HuH-7.5 (cell line): ENCODE measurements at places on chromosomes 16 and 17.

GRCh38 chr16:88459366-88460073 lies 6.4 kb downstream of the ZFPM1 start:
- DNase-seq, result peak; percentile 83

GRCh38 chr16:73052576-73052975 lies 4.6 kb upstream of the ZFHX3 start:
- no peak for DNase-seq

DNA sequence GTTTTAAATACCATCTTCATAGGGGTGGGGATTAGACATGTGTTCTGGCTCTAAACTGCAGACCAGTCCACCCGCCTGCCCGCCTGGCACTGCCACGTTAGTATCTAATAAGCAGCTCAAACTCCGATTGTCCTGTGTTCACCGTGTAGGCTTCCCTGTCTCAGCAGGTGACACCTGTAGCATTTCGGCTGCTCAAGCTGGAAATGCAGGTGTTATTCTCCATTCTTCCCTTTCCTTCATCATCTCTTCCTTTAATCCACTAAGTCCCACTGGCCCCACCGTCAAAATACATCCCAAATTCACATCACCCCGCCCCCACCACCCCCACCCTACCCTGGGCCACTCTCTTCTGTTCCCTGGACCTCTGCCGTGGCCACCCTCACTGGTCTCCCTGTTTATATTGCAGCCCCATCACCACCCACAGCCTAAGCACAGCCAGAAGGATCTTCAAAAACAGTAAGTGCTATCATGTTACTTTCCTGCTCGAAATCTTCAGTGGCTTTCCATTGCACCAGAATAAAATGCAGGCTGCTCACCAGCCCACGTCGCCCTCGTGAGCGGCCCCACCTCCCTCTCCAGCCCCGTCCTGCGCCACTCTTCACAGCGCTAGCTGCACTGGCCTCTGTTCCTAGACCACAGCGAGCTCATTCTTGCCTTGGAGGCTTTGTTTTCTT lies 65.1 kb downstream of the RTN4RL1 start:
- DNase-seq, result no peak

GRCh38 chr17:41103896-41104295 lies 1.3 kb upstream of the KRTAP4-9 start:
- no peak for DNase-seq

GRCh38 chr17:76159157-76159556 lies 18.1 kb upstream of the FOXJ1 start:
- DNase-seq, result no peak

DNA sequence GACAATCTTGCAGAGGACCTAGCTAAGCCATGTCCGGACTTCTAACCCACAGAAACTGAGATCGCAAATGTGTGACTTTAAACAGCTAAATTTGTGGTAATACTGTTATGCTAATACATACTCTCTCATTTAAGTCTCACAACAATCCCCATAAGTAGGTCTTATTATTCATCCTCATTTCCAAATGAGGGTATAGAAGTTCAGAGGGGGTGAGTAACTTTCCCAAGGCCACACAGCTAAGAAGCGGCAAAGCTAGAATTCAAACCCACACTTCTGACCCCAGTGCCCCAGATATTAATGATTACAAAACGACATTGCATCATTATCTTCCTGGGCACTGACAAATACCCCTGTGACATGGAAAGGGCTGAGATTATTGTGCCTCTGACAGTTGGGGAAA lies 81.4 kb downstream of the CNGB1 start:
- DNase-seq, result no peak

DNA sequence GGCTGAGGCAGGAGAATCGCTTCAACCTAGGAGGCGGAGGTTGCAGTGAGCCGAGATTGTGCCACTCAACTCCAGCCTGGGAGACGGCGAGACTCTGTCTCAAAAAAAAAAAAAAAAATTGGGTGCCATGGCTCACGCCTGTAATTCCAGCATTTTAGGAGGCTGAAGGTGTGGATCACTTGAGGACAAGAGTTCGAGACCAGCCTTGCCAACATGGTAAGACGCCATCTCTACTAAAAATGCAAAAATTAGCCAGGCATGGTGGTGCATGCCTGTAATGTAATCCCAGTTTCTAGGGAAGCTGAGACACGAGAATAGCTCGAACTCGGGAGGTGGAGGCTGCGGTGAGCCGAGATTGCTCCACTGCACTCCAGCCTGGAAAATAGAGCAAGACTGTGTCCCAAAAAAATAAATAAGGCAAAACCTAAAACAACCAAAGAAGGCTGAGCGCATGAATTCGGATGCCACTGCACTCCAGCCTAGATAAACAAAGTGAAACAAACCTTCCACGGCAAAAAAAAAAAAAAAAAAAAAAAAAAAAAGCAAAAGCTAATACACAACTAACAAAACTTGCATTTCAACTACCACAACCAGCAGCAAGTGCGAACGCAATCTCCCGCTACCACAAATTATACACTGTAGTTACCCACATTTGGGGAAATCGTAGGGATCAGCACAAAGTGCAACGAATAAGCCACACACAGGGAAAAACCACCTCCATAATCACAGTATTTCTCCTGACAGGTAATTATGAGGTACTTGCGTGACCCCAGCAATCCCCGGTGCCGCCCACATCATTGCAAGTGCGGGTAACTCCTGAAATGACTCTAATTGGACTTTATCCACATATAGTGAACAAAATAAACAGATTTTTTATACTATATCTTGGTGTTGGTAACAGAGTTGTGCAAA lies 25.6 kb downstream of the TEX14 start:
- DNase-seq, result no peak

- DNase-seq, result no peak
Observed at GRCh38 chr16:76389126-76389525, 111.9 kb downstream of the CNTNAP4 start.

DNA sequence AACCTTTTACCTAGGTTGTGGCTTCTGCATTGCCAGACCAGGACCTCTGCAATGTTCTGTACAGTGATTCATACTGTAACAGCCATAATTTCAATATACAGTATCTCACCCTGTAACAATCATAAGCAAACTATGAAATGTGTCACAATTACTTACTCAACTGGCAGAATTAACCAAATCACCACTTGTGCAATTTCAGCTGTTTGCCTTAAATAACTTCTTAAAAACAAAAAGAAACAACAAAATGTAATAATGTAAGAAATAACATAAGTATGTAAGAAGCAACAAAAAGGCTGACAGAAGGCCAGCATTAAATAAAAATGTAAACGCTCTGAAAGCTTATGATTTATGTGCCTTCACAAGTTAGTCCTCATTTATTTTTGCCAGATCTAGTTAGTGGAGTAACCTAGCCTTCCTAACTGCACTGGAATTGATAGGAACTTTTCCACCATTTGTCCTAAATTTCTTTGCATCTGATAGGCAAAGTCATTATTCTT lies 96.9 kb downstream of the SKAP1 start:
- DNase-seq, result no peak

DNA sequence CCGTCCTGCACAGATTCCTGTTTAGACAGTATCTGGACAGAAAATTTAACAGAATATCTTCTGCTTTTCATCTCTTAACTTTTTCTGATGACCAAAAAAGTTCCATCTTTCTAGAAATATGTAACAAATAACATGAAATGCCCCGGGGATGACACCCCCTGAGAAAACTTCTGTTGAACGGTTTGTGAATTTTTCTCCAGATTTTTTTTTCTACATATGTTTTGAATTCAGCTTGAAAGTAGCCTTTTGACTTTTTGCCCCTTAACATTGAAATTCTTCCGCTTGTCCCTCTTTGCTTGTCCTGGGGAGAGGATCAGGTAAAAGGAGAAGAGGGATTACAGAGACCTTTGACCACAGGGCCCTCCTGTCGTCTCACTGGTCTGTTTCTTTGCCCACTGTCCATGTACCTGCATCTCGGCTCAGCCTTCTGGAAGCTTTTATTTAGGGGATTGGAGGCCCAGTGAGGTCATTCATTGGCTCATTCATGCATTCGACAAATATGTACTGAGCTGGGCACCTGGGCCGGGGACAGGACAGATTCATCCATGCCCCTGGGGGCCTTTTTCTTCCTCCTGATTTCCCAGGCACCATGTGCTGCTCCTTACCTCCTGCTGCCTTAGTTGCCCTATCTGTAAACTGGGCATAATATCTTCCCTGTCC lies 19.6 kb upstream of the CPNE2 start:
- DNase-seq, result no peak

DNA sequence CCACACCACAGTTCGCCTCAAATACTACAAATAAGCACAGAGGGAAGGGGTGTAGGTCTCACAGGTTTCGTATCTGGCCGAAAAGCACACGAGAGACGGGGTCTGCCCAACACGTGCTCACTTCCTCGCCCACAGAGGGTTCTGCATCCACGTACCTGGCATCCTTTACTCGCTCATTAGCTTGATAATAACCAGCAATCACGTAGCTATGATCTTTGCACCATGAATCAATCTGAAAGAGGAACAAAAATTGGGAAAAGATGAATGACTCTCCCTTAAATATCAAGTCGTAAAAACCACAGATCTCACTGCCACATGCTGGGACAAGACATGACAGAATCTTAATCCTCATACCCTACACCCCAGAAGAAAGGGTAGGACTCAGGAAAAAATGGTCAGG lies 10.5 kb downstream of the EMC8 start:
- DNase-seq, result no peak

GRCh38 chr16:49556606-49557446 lies 183.2 kb downstream of the C16orf78 start:
- DNase-seq, result no peak

DNA sequence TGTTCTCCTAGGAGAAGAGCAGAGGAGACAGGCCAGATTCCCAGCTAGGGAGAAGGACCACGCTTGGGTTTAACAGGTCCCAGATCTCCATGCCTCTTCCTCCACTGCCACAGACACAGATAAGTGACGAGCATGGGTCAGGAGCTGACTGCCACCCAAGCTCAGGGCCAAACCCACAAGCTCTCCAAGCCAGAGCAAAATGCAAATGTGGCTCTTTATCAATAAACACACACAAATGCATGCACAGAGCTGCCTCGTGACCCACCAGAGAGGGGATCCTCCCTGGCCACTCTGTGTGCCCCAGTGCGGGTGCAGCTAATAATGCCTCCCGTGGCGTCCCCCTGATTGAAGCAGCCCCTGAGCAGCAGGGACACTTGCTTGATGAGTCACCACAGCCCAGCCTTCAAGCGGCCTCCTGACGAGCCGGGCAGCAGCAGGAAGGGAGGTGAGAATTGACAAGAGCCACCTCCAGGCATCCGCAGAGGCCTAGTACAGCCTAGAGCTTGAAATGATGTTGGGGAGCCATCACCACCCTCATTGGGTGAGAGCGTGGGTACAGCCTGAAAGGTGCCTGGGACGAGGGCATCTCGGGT lies 143.9 kb downstream of the CCDC182 start:
- no peak for DNase-seq

- no peak for DNase-seq
Observed at GRCh38 chr17:70158180-70158579, 11.2 kb upstream of the KCNJ2 start.

DNA sequence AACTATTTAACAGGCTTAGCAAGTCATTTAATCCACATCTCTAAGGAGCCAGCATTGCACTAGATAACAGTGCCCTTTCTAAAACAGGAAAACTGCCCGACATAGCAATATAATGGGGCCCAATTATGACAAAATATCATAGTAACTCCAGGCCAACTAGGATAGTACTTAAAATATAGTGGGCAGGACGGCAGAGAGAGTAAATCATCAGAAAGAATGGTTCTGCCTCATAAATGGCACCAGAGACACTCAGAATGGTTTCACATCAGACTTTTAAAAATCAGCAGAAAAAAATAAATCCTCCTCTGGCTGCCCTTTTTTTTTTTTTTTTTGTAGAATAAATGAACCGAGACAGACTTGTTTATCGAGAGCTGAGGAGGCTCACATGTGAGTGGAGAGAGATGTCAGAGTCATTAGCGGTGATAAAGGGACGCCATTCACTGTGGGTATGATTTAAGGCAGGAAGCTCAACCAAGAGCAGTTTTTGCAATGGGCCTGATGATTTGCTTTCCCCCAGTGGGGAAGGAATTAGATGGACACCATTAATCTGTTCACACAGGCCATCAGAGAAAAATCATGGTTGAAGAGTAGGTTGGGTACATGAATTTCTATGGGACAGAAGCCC lies 62.6 kb downstream of the CPPED1 start:
- no peak for DNase-seq

GRCh38 chr17:69317625-69318024 lies 9.3 kb downstream of the ABCA5 start:
- no peak for DNase-seq

- DNase-seq, result no peak
Observed at GRCh38 chr16:19172098-19172780, 4.2 kb downstream of the SYT17 start.

- no peak for DNase-seq
Observed at GRCh38 chr16:62019851-62020250, 16.4 kb downstream of the CDH8 start.

- DNase-seq, result no peak
Observed at GRCh38 chr17:82803606-82804005, 36.2 kb downstream of the ZNF750 start.

DNA sequence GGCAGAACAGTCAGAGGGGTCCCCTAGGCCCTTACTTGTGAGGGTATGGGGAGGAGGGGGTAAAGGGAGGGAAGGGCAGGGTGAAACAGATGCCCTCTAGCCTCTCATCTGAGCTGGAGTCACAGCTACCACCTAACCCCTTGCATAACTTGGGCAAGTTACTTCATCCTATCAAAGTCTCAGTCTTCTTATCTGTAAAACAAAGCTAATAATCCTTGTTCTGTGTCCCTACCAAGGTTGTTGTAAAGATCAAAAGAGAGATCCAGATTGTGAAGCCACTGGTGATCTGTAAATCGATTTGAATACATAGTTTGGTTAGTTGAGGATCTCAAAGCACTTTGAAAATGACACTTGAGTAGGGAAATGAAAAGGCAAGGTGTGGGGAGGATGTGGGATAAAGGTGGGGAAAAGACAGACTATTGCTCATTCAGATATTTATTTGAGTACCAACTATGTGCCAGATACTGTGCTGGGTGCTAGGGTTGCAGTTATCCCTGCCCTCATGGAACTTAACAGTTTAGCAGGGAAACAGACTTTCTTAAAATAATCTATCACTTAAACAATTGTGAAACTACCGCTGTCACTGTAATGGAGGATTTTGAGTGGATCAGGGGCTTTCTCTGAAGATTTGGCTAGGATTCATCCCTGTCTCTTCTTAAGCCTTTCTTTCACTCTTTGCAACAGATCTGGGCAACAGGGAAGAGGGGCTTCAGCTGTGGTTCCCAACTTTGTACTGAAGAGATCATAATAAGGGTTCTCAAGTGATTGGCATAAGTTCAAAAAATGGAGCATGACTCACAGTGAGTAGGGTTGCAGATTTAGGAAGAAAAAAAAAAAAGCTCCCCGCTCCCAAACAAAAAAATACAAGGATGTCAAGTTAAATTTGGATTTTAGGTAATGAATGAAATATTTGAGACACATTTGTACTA lies 3.0 kb downstream of the HEATR9 start:
- no peak for DNase-seq

GRCh38 chr17:29753845-29754439 lies 131.2 kb upstream of the CORO6 start:
- no peak for DNase-seq

DNA sequence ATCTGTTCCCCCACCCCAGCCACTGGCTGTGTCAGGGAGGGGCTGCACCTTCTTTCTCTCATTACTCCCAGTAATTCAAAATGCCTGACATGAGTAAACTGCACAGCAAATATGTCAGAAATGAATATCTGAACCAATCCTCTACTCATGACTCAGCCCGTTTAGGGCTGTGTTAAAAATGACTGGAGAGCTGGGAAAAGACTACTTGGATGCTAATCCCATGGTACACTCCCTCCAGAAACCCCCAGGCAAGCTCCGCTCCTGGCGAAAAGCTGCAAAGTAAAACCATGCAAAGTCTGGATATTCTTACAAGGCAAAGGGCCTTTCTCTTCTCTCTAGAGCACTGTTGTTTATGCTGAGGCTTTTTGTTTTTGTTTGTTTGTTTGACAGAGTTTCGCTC lies 448.1 kb upstream of the DYNLRB2 start:
- DNase-seq, result no peak
